ENCODE measurements at places on chromosomes 2 and 18.

- no peak for DNase-seq
These were observed 754.6 kb upstream of the SOX11 start for GRCh38 chr2:4937550-4937949.

DNA sequence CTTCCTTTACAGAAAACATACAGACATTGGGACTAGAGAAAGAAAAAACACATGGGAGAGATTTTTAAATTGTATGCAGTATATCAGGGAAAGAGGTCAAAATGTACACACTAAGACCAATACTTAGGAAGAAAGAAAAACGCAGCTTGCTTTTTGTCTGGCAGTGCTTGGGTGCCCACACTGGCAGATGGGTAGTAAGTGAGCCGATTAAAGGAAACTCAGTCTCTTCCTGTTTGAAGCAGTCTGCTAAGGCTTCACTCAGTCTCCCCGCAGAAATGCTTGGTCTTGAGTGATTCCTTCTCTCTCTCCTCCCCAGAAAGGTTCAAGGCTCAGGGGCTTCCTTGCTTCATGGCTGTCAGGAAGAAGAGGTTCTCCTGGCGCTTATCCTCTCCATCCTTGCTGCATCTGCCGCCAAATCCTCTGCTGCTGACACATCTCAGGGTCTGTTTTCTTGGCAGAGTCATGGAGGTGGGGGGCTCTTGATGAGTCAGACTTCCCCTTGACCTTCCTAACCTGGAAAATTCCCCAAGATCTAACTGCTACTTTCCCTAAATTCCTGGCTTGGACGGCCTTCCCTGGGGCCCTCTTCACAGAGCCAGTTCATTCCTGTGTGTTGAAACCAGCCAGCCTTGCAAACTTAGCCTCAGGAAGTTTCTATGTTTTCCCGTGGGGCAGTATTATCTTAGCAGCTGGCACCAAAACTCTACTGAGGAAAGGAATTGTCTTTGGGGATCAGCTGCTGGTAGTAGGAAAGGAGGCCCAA is 10.5 kb upstream of the TMSB10 start:
- DNase-seq, result peak; percentile 76

GRCh38 chr2:21233194-21233593 is 109.4 kb downstream of the TDRD15 start:
- no peak for DNase-seq

DNA sequence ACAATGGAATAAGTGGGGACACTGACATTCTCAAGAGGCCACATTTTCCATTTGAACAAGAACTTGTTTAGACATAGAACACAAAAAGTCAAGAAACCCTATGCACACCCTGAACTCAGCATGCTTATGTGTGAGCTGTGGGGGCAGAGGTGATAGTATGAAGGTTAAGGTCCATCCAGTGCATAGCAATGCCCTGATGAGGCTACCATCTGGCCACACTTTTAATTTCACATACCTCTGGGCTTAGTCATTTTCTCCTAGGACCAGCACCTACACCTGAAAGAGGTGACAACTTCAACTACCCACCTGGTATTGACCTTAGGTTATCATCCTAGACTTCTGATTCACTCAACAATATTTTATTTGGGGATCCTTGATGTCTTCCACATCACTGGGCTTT is 139.8 kb downstream of the PIK3C3 start:
- DNase-seq, result no peak

- peak; percentile 79 for DNase-seq
These were observed 515 bp upstream of the PLEKHB2 start for GRCh38 chr2:131104487-131105155.

DNA sequence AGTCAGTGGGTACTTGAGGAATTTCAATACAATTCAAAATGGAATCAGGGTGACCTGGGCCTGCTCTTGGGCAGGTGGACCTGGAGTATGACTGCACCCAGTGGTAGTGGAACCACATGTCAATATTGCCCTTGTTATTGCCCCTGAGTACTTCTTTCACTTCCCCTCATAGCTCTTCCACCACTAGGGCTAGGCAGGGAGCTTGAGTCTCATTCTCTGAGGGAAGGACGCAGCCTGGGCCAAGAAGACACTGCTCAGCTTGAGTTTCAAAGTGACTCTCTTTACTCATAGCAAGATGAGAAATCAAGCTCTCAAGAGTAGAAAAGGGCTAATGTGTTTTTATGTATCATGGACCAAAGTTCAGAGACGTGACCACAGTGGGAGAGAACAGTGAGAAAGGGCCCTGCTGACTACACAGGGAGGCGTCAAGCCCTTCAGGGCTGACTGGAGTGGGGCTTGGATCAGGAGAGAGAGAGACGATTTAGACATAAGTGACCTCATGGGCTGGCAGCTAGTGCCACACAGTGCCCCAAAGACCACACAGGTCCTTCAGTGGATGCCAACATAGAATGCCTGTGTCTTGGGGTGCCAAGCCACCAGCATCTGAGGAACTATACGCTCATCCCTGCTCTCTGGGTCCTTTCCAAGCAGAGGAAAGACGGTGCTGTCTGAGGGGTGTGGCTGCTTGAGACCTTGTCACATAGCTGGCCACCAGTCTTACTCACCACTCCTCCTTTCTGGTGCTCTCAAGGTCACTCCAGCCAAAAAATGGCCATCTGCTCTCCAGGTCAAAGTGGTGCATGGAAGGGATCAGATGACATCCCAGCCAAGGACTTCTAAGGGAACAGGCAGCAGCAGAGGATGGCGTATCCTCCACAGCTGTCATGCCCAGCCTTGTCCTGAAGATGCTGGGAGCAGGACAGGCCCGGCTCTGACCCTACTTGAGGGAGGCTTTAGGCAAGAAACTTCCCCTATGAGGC is 13.0 kb downstream of the PTMA start:
- no peak for DNase-seq

DNA sequence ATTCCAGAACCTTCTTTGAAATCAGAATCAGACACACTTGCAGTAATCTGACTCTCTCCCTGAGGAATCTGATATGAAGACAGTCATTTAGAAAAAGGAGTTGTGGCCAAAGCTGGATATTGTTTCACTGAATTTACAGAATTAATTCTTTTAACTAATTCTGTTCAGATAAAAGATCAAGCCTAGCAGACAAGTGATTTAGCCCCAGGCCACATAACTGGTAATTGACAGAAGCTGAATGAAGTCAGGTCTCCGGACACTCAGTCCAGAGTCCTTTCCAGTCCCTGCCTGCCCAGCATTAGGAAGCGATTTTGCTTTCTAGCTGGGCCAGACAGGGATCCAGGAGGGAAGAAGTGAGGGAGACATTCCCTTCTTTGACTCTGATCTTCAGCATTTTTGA is 110.7 kb upstream of the AQP4 start:
- no peak for DNase-seq

- peak; percentile 61 for DNase-seq
These were observed 105.7 kb downstream of the DYNAP start for GRCh38 chr18:54696616-54697293.

DNA sequence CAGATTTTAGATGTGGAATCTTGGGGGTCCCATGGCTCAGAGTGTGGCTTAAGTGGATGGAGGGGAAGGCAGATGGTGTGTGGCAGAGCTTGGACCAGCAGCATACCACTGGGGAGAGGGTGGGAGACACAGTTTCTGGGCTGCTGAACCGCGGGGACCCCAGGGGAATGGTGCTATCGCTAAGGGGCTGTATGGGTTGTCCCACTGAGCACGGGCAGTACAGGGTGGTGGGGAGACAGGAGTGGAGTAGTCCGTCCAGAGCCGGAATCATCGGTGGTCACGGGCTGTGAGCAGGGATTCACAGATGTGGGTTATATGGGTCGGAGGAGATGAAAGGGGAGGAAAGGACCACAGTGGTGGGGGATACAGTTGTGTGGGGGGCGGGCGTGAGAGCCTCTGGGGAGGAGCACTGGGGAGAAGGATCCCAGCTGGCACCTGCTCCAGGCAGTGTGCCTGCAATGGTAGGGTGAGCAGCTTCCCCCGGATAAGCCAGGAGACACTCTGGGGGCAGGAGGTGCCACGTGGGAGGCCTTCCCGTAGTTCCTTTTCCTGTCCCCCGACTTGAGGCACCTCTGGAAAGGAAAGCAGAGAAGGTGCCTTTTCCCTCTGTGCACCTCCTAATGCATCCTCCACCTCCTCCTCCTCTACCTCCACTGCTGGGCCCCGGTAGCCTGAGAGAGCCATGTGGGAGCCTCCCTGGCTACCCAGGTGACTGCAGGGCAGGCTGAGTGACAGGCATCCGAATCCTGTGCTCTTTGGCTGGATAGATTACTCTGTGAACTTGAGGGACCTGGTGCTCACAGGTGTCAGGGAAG is 24.9 kb downstream of the IGFBP5 start:
- no peak for DNase-seq

- peak; percentile 7 for DNase-seq
These were observed 209.6 kb upstream of the PIK3C3 start for GRCh38 chr18:41745166-41746049.

GRCh38 chr2:41475959-41476358 is 571.9 kb upstream of the PKDCC start:
- DNase-seq, result no peak

DNA sequence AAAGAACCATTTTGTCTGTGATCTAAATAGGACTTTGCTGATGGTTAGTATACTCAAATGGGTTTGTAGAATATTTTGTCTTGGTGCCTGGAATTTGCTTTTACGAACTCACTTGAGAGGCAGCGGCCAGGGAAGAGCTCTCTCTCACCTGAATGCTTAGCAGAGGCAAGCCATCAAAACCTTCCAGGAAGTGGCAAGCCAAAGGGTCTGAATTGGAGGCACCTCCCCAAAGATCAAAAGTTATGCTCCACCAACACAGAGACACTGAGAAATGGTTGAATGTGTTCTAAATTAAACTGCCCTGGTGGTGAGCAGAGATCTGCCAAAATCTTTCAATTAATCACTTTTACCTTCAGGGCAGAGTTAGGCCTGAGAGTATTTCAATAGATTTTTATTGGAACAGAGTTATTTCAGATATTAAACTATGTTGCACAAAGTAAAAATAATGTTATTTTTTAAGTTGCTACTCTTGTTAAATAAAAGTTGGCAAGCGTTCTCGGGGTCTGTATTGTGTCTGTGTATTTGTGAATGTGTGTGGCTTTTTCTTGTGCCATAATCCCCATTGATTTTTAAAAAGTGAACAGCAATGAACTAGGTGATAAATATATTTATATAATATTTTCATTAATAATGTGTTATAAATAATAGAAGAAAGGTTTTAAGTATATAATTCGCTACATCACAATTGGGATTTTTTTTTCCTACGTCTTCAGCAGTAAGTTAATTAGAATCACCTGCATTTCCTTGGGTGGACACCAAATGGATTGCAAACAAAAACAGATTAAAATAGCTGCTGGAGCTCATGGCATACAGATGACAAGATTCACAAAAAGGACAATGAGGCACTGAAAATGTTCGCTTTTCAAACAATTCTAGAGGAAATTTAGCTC is 416.1 kb downstream of the ARHGAP15 start:
- DNase-seq, result no peak

GRCh38 chr18:77052297-77052982 is 80.1 kb downstream of the MBP start:
- no peak for DNase-seq

DNA sequence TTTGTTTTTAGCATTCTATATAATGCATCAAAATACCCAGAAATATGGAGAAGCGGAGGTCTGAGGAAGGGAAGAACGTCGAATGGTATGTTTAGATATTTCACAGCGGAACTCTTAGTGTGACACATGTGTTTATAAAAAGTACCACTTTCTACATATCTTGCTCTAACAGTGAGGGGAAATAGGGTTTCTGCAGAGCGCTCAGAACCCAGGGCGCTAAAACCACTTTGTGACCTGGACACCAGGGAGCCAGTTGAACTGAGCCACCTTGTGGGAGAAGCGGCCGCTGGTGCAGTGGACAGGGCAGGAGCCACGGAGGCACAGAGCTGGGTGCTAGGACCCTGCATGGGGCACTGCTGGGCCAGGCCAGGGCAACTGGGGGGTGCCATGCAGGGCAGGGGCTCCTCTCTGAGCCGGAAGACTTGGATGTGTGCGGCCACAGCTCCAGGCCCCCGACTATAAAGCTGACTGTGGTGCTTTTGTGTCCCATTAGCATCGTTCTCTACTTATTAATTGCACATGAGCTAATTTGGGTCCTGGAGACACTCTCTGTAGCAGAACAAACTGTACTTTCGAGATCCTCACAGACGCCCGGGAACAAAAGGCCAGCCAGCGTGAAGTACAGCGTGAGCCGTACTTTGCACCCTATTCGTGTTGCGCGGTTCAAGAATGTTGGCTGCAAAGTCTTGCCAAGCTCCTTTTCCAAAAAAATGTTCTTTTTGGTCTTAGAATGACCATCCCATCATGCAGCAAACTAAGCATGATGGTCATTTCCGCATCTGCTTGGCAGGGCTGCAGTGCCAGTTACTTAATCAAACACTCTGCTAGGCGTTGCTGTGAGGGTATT is 151.9 kb upstream of the ALKAL2 start:
- no peak for DNase-seq

DNA sequence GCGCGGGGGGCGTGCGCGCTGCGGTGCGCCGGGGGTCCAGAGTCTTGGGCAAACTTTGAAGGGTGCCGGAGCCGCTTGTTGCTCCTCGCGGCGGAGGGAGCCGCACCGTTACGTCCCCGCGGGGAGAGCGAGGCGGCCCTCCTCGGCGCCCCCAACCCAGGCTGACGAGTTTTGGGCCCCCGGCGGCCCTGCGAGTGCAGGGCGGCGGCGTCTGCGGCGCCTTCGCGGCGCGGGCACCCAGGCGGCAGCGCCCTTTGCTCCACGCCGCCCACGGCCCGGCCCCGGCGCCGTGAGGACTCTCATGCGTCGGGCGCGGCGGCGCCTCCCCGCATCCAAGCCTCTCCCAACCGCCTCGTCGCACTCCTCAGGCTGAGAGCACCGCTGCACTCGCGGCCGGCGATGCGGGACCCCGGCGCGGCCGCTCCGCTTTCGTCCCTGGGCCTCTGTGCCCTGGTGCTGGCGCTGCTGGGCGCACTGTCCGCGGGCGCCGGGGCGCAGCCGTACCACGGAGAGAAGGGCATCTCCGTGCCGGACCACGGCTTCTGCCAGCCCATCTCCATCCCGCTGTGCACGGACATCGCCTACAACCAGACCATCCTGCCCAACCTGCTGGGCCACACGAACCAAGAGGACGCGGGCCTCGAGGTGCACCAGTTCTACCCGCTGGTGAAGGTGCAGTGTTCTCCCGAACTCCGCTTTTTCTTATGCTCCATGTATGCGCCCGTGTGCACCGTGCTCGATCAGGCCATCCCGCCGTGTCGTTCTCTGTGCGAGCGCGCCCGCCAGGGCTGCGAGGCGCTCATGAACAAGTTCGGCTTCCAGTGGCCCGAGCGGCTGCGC is 814 bp downstream of the FZD7 start:
- DNase-seq, result peak; percentile 45

DNA sequence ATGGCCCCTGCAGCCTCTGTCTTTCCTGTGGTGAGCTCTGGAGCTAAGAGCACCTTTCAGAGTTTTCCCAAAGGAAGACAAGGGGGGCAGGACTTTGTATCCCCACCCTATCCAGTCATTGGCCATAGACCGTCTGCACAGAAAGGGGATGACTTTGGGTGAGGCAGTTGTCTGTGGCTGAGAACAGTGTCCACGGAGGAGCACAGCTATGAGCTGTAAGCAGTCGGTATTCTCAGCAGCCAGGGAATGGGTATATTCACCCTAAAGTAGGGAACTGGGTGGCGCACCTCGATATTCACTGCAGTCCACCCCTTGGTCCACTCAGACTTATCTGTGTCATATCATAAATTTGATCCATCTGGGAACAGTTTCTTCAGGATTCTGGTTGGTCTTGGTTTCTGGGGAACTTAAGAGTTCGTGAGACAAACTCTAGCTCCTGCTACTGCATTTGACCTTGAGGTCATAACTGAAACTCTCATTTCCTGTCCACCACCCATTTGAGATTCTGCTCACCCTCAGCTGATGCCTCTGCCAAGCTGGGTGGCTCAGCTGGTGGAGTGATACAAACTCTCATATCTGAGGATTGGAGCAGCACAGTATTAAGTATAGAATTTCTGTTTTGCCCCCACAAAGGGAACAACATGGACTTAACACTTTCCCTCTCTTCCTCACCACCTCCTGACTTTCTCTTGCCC is 45.2 kb upstream of the SCG2 start:
- DNase-seq, result no peak
